Endothelial cell of umbilical vein (primary cell): ENCODE measurements at places on chromosomes 12 and 14. TPM values are rescaled to one million over a fixed set of nuclear protein-coding genes. Genes with fewer than 3 reads are reported as not detected.
A peak's percentile ranks its signal among the peaks of the same experiment; 100 is the strongest.

The VWF gene
- 1,882 and 2,328 TPM in 2 replicates for total RNA-seq

The BDKRB1 gene
- total RNA-seq: not detected in 2 replicates

GRCh38 chr12:66640691-66641460 lies 38.0 kb downstream of the GRIP1 start:
- H3K27me3 ChIP-seq: no peaks in the 10 kb centered on the region
- no peaks in the 10 kb centered on the region for H3K36me3 ChIP-seq
- no peak overlapping the region for H3K4me3 ChIP-seq
- H3K4me1 ChIP-seq: no peaks in the 10 kb centered on the region

- H3K27ac ChIP-seq: no peak overlapping the region
- no peaks in the 10 kb centered on the region for H3K4me1 ChIP-seq
- DNase-seq: no peak
- no peaks in the 10 kb centered on the region for H3K27me3 ChIP-seq
These were observed 51.0 kb upstream of the BCL11B start for GRCh38 chr14:99322731-99323599.

DNA sequence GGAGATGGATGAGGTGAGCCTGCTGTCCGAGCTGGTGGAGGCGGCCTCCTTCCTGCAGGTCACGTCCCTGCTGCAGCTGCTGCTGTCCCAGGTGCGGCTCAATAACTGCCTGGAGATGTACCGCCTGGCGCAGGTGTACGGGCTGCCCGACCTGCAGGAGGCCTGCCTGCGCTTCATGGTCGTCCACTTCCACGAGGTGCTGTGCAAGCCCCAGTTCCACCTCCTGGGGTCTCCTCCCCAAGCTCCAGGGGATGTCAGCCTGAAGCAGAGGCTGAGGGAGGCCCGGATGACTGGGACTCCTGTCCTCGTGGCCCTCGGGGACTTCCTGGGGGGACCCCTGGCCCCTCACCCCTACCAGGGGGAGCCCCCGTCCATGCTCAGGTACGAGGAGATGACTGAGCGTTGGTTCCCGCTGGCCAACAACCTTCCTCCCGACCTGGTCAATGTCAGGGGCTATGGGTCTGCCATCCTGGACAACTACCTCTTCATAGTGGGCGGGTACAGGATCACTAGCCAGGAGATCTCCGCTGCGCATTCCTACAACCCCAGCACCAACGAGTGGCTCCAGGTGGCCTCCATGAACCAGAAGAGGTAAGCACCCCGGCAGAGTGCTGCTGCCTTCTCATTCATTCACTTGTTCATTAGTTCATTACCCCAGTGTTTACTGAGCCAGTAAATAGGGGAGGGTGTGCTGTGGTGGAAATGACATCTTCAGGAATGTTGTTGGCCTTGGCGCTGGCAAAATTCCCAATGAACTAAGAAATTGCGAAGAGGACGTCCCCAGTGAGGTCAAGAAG lies 774 bp upstream of the MANSC4 start:
- H3K4me1 ChIP-seq: peaks cover 29% of the 10 kb centered on the region
- no peaks in the 10 kb centered on the region for H3K36me3 ChIP-seq
- H3K27me3 ChIP-seq: no peaks in the 10 kb centered on the region
- peak overlapping the region; percentile 48 for H3K4me3 ChIP-seq
- peak; percentile 61 for DNase-seq

- H3K27ac ChIP-seq: no peak overlapping the region
- no peaks in the 10 kb centered on the region for H3K36me3 ChIP-seq
- no peaks in the 10 kb centered on the region for H3K27me3 ChIP-seq
- H3K4me1 ChIP-seq: no peaks in the 10 kb centered on the region
- DNase-seq: no peak
- no peak overlapping the region for H3K4me3 ChIP-seq
These were observed 5.0 kb upstream of the C1RL start for GRCh38 chr12:7114008-7114407.

GRCh38 chr14:102088012-102088792 lies 1.4 kb upstream of the HSP90AA1 start:
- peak; percentile 56 for DNase-seq
- H3K4me1 ChIP-seq: peaks cover 37% of the 10 kb centered on the region
- peak overlapping the region; percentile 6 for H3K4me3 ChIP-seq
- peaks cover 4% of the 10 kb centered on the region for H3K36me3 ChIP-seq
- no peaks in the 10 kb centered on the region for H3K27me3 ChIP-seq
- peak overlapping the region; percentile 84 for H3K27ac ChIP-seq

DNA sequence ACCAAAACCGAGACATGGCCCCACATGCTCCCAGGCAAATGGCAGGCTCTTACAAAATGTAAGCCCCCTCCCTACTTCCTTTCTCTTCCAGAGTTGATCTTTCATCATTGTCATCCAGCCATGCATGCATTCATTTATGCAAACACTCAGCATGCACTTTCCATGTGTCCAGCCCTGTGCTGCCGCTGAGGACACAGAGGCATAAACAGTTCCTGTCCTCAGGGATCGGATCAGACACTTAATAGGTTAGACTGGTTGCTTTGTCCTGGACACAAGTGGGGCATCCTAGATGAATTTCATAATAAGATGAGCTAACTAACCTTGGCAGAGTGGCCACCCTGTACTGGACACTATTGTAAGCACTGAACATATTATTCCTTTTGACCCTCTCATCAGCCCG lies 23.1 kb downstream of the PRIMA1 start:
- H3K4me1 ChIP-seq: no peaks in the 10 kb centered on the region
- no peaks in the 10 kb centered on the region for H3K27me3 ChIP-seq
- no peak overlapping the region for H3K27ac ChIP-seq
- DNase-seq: no peak
- H3K4me3 ChIP-seq: no peak overlapping the region

GRCh38 chr12:5441497-5442236 lies 9.8 kb downstream of the NTF3 start:
- DNase-seq: no peak
- peaks cover 49% of the 10 kb centered on the region for H3K27me3 ChIP-seq
- H3K4me1 ChIP-seq: no peaks in the 10 kb centered on the region

DNA sequence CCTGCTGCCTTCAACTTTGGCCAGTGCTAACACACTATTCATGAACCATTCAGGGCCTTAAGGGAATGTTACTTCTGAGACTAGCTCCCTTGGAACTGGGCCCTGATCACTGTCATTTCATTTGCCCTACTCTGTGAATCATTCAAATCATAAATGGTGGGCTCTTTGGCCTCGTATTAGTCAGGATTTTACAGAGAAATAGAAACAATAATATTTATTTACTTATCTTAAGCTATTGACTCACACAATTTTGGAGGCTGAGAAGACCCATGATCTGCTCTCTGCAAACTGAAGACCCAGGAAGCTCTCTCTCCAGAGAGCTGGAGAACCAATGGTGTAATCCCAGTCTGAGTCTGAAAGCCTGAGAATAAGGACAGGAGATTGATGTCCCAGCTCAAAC lies 398.5 kb downstream of the LRIG3 start:
- H3K27ac ChIP-seq: no peak overlapping the region
- no peaks in the 10 kb centered on the region for H3K4me1 ChIP-seq
- no peak overlapping the region for H3K4me3 ChIP-seq
- no peaks in the 10 kb centered on the region for H3K27me3 ChIP-seq
- no peaks in the 10 kb centered on the region for H3K36me3 ChIP-seq
- DNase-seq: no peak

- no peak overlapping the region for H3K27ac ChIP-seq
- H3K36me3 ChIP-seq: no peaks in the 10 kb centered on the region
- H3K4me3 ChIP-seq: no peak overlapping the region
- no peaks in the 10 kb centered on the region for H3K4me1 ChIP-seq
- no peak for DNase-seq
- no peaks in the 10 kb centered on the region for H3K27me3 ChIP-seq
These were observed 94.9 kb downstream of the OSBPL8 start for GRCh38 chr12:76464631-76465166.
